ENCODE measurements at places on chromosomes 12 and 14.

GRCh38 chr14:90987140-90987539, 73.3 kb downstream of the RPS6KA5 start:
- DNase-seq: no peak

- no peak for DNase-seq
Measured at GRCh38 chr12:19191089-19191488, 61.6 kb downstream of the PLEKHA5 start.

GRCh38 chr14:22403296-22403695, 185.7 kb downstream of the DAD1 start:
- no peak for DNase-seq

DNA sequence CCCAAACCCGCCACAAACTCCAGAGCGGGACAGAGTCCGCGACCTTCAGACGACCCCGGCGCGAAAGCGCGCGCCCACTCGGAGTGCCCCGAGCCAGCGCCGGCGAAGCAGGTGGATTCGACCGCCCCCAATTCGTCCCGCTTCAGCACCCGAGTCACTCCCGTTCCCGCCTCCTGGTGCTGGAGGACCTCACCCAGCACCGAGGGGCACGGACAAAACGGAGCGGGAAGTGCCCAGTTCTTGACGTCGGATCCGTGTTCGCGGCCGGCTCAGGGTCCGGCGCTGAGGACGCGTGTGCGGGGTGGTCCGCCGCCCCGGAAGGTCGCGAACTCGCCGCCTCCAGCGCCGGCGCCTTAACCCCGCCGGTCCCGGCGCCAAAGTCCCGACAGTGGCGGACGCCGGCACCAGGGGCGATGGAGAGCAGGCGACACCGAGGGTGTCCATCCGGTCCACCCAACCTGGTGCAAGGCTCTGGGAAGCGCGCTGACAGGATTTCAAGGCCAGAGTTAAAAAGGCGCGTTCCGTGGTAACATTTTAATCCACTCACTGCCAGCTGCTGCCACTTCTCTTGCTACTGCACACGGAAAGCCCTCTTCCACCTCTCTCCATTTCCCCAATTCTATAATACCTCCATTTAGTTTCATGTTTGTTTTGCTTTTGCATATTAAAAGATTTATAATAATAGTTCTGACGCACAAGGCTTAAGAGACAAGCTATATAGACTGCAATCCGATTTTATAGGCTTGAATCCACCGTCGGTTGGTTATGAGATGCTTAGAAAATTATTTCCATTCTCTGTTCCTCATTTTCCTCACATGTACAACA, 240.0 kb upstream of the CPNE8 start:
- DNase-seq: peak; percentile 71

GRCh38 chr14:24851406-24851805, 198.5 kb downstream of the STXBP6 start:
- no peak for DNase-seq

DNA sequence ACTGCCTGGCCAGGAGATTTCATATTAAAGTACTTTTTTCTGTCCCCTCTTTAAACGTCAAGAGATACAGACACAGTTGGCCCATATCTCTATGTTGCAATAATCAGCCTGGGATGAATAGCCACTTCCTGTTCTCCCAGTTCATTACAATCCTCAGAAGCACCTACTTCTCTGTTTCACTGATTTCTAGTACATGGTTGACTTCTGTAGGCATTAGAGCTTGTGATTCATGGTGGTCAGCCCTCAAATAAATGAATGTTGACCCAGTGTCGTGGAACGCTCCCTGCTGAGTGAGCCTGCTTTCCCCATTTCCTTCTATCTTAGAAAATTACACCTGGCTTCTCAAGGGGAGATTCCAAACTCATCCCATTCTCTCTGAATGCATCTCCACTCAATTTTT, 416.7 kb downstream of the PDZRN4 start:
- DNase-seq: no peak

DNA sequence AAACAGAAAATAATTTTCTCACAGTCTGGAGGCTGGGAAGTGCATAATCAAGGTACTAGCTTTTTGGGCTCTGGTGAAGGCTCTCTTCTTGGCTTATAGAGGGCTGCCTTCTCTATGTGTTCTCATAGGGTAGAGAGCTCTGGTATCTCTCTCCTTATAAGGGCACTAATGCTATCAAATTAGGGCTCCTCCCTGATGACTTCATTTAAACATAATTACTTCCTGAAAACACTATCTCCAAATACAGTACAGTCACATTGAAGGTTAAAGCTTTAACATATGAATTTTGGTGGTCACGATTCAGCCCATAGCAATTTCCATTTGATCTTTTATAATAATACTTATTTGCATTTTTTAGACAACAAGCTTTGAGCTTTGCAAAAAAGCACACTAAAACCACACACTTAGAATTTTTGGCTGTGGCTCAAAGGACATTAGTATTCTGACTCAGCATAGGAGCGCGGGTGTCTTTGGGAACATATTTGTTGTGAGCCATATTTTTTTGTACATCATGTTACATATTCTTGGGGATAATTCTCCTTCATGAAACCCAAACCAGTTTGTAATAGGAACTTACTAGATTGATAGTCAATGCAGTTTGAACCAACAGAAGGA, 808.1 kb upstream of the FBXO33 start:
- DNase-seq: no peak

- DNase-seq: no peak
Measured at GRCh38 chr12:76929499-76929898, 50.7 kb upstream of the CSRP2 start.

GRCh38 chr12:45342171-45342570, 126.3 kb downstream of the ANO6 start:
- DNase-seq: no peak

DNA sequence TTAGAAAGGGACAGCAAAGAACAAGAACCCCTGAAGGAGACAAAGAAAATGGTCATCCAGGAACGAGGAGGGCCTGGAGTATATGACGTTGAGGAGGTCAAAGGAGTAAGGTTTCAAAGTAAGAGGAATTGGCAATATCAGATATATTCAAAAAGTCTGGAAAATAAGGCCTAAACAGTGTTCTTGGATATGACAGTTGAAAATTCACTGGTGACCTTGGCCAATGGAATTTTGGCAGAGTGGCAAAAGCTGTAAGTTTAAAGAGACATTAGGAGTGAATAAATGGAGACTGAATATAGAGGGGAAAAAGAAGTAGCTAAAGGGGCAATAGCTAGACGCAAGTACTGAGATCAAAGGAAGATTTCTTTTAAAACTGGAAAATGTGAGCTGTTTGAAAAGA, 4.1 kb upstream of the ACTN1 start:
- DNase-seq: no peak

DNA sequence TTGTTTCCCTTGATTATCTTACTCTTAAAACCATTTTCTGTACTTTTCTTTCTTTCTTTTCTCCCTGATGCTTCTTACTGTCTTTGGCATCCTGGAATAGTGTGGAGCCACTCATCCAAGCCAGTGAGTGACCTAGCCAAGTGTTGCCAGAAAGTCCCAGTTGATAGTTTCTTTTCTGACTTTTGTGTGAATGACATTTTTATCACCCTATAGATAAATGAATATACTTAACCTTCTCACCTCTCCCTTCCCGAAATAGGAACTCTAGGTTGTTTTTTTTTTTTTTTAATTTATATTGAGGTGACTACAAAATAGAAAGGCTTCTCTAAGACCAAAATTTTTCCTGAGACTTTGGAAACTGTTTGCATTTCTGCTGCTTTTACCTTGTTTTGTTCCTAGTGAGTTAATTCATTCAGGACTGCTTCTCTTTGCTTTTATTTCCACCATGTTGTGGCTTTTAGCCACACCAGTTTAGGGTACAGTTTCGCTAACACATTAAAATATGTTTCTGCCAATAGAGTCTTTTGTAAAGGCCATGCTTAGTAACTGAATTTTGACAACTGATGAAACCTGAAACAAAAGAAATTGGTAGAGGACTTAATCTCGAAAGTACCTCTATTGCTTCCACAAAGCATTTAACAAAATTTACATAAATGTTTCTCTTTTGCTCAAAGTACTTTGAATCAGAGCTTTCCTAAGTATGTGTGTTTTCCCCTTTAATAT, 194.6 kb downstream of the ERC1 start:
- DNase-seq: no peak

All from left cardiac atrium (tissue), 4 donors.